Posterior cingulate gyrus (tissue), 11 donors: ENCODE measurements at places on chromosomes 2 and 18.

DNA sequence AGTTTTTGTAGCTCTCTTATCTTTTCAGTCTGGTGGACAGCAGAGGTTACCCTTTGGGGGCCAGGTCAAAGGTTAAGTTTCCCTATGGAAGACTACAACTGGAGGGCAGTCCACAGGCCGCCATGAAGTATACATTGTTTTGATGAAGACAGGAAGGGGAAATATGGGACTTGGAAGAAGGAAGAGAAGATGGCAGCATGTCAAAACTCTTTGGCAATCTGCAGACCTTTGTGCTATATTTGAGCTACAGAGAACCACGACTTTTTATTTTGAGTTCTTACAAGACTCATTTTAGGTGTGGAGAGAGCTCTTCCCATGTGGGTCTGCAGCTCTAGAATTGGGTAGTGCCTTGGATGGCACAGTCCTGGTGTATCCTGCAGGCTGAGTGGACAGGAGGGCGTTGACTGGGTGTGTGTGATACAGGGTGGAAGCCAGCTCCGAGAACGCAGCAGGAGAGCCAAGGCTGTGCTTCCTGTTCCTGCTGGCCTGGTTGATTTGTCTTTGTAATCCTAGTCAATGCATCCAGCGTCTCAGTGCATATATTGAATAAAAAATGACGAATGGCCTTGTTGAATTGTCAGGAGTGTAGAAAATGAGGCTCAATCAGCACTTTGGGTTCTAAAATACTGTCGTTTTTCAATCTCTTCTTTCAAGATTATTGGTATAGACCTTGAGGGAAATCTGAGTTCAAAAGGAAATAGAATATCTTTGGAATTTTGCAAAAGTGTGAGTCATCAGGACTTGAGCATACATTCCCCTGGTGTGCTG lies 11.5 kb downstream of the ITGA6 start:
- no peak for DNase-seq

- no peak for DNase-seq
These were observed 18.8 kb upstream of the EPHA4 start for GRCh38 chr2:221590861-221591365.

GRCh38 chr2:224970311-224970710 lies 72.0 kb downstream of the DOCK10 start:
- DNase-seq: no peak

GRCh38 chr18:47265197-47265596 lies 13.7 kb upstream of the SKOR2 start:
- no peak for DNase-seq

- DNase-seq: peak; percentile 38
These were observed 424.3 kb downstream of the SLC4A3 start for GRCh38 chr2:220051716-220052115.

- no peak for DNase-seq
These were observed 88.6 kb upstream of the EML6 start for GRCh38 chr2:54634564-54635511.

- no peak for DNase-seq
These were observed 24.7 kb upstream of the GPC1 start for GRCh38 chr2:240410808-240411207.

GRCh38 chr2:69269330-69269729 lies 117.7 kb downstream of the GFPT1 start:
- DNase-seq: no peak
